ENCODE measurements at places on chromosomes 12 and 14. TPM values are rescaled to one million over a fixed set of nuclear protein-coding genes. Genes with fewer than 3 reads are reported as not detected.

- peaks cover 31% of the 10 kb centered on the region for H3K36me3 ChIP-seq
- H3K4me1 ChIP-seq = peaks cover 37% of the 10 kb centered on the region
- peak overlapping the region; percentile 49 for H3K4me3 ChIP-seq
- DNase-seq = peak; percentile 66
- no peaks in the 10 kb centered on the region for H3K27me3 ChIP-seq
- H3K27ac ChIP-seq = peak overlapping the region; percentile 80
Measured at GRCh38 chr12:54259194-54260011, 20.5 kb downstream of the CBX5 start.

GRCh38 chr12:43052441-43052840, 462.9 kb upstream of the PRICKLE1 start:
- H3K27ac ChIP-seq = no peak overlapping the region
- H3K36me3 ChIP-seq = no peaks in the 10 kb centered on the region
- no peak for DNase-seq

DNA sequence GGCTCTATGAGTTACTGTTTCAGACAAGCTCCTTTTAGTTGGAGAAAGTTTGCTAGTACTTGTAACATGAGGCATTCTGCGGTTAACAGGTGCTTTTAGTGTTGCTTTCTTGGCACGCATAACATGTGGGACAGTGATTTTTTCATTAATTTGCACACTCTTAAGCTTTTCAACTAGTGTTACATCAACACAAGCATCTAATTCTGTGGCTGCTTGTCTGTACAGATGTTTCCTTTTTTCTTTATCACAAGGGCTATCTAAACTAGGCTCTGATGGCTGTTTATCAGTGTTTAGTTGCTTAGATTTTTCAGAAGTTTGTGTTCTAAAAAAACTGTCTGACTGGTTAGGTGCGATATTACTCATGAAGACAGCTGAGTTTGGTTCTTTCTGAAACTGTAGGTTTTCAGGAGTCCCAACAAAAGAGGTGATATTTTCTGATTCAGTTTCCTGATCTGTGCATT, 120.1 kb downstream of the RALGAPA1 start:
- H3K4me3 ChIP-seq = no peak overlapping the region
- peaks cover 39% of the 10 kb centered on the region for H3K36me3 ChIP-seq
- no peak for DNase-seq

DNA sequence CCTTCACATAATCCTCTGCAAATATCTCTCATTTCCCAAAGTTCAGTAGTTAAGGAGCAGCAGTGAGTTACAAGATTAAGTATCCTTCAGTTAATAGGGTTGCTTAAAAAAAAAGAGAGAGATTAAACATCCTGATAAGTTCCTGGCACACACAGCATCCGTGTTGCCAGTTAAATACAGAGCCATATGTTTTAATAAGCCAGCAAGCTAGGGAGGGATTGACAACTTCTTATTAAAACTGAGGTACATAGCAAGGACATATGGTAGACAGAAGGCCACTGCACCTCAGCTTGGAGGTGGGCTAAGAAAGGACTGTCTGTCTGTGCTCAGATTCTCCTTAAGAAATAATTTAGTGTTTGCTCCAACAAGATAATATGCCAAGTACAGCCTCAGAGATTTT, 9.6 kb upstream of the TMEM30B start:
- DNase-seq = no peak
- H3K27me3 ChIP-seq = no peaks in the 10 kb centered on the region
- H3K4me3 ChIP-seq = no peak overlapping the region
- H3K36me3 ChIP-seq = no peaks in the 10 kb centered on the region

DNA sequence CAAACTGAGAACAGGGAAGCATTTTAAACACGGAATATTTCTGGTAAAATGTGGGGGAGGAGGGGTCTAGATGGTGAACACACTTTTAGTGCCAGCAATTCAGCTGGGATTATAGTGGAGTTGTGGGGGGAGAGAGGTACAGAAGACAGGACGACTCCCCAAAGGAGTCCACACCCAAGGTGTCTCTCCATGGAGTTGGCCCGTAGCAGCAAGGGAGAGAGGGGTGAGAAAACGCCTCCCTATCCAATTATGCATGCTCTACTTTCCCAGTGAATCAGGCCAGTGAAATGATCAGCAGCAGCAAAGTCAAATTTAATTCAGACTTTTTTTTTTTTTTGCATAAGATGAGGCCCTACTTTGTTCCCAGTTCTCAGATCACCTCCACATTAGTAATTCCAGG, 38.6 kb downstream of the BTG1 start:
- no peaks in the 10 kb centered on the region for H3K36me3 ChIP-seq
- H3K27me3 ChIP-seq = no peaks in the 10 kb centered on the region
- no peak overlapping the region for H3K27ac ChIP-seq
- DNase-seq = no peak
- H3K4me1 ChIP-seq = peaks cover 14% of the 10 kb centered on the region

The POTEG gene
- not detected for total RNA-seq

The KCNC2 gene
- not detected for total RNA-seq
